ENCODE measurements at places on chromosomes 6 and 20.
A peak's percentile ranks its signal among the peaks of the same experiment; 100 is the strongest.

DNA sequence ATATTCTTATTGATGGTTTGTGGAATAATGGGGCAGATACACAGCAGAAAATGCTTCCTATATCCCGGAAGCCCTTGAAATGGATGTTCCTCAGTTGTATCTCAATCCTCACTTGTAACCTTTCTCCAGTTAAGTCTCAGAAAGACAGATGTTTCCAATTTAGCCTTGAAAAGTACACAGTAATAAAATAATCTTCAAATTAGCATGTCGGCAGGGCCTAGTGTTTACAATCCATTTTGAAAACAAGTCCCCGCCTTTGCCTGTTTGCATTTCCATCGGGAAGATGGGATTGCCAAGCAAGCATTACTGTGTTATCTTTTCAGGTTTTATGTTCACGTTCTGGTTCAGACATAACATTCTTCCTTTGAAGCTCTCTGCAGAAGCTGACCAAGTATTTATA, 41.5 kb downstream of the SNRNP48 start:
- no peak for DNase-seq

DNA sequence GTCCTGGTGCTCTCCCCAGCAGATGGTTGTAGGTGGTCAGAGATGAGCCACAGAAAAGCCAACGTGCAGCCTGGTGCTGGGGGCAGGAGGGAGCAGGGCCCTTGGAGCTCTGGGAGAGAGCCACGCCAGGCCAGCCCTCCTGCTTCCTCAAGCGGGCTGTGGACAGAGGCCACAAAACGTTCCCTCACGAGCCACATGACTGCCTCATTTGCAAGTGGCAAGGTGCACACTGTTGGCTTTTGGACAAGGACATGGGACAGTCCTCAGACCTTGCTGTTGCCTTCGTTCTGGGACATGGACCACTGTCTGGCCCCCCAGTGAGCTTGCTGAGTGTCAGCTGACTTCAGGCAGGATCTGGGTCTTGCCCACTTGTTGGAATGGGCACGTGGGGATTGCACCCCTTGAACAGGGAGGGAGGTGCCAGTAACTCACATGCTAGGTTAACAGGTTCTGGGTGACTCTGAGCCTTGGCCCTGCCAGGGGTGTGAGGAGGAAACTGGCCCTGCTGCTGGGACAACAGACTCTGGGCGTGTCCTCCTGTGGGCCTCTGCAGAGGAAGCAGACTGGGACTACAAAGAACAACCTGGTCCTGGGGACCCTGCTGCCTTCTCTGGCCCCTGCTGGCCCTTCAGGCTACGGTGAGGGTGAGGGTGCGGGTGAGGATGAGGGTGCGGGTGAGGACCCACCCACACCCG, 2.6 kb downstream of the SLCO4A1 start:
- DNase-seq, result no peak

- no peak for DNase-seq
Measured at GRCh38 chr6:55250400-55250799, 76.1 kb downstream of the HCRTR2 start.

DNA sequence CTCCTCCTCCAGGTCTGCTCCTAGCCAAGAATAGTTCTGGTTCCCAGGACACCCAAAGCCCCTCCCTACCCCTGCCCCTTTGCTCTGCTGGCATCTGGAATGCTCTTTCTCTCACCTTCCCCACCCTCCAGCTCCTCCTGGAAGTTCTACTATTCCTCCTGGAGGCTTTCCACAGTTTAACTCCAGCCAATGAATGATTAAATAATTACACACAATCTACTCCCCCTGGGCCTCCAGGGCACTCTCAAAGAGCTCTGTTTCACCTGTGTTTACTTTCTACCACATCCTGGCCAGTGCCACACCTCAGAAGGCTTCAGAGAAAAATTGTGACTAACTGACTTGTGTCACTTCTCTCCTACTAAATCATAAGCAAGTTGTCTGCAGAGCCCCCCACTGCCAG, 36.2 kb downstream of the GCM1 start:
- DNase-seq, result no peak

GRCh38 chr6:168291450-168291849, 28.1 kb downstream of the DACT2 start:
- DNase-seq, result no peak

- no peak for DNase-seq
Measured at GRCh38 chr20:56788671-56789610, 159.8 kb downstream of the TFAP2C start.

- peak; percentile 54 for DNase-seq
Measured at GRCh38 chr6:104682722-104683643, 176.7 kb downstream of the HACE1 start.

- DNase-seq, result no peak
Measured at GRCh38 chr6:47073125-47074110, 31.3 kb upstream of the ADGRF1 start.

- no peak for DNase-seq
Measured at GRCh38 chr6:17098538-17098937, 3.3 kb upstream of the STMND1 start.

- no peak for DNase-seq
Measured at GRCh38 chr6:166361077-166361429, 18.7 kb upstream of the SFT2D1 start.
